ENCODE measurements at places on chromosomes 2 and 18.

DNA sequence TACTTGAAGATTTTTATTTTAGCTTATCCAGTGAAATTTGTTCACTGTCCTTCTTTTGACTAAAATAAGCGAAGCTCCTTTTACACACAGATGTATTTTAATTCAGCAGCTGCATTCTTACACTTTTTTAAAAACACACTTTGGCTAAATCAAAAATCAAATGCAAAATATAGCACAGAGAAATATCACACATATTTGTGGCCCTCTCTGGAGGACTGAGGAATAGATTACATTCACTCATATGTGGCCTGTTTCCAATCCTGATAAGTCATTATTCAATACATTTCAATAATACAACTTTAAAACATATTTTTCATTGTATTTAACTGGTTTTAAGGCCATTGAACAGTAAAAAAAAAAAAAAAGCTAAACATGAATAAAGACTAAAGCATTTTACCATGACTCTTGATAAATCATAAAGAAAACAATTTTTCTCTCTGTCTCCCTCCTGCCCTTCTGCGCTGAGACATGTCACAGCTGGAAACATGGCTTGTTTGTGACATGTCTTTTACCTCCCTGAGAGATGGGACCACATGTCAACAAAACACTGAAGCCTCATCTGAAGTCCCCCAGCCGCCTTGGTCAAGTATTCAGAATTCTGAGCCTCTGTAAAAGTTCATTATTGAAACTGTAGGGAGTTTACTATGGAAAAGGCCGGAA lies 221.0 kb downstream of the ZNF407 start:
- no peak for DNase-seq

- DNase-seq = no peak
These were observed 47.7 kb downstream of the PRKCE start for GRCh38 chr2:45699032-45699658.

- DNase-seq = no peak
These were observed 70.3 kb downstream of the SCN1A start for GRCh38 chr2:166057370-166058164.

- DNase-seq = no peak
These were observed 1038.7 kb upstream of the NRXN1 start for GRCh38 chr2:52070665-52071064.

GRCh38 chr18:29449424-29449823 lies 1272.5 kb upstream of the CDH2 start:
- no peak for DNase-seq

GRCh38 chr18:79394534-79395307 lies 1.0 kb upstream of the NFATC1 start:
- peak; percentile 83 for DNase-seq

DNA sequence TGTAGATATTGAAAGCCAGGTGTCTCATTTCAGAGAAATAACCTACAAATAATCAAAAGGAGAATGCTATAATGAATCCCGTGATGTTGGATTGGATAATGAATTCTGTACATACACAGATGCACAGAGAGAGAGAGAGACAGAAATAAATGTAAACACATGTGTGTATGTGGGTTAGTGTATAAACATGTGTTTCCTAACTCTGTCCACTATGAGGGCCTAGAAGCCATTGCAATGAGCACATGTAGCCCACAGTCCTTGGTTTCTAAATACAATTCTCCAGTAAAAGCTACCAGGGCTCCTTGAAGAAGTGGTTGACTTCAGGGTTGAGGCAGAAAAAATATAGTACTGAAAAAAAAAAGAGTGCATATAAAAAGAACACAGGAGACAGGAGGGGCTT lies 109.5 kb downstream of the INHBB start:
- DNase-seq = no peak
